ENCODE measurements at places on chromosomes 12 and 14. TPM values are rescaled to one million over a fixed set of nuclear protein-coding genes. Genes with fewer than 3 reads are reported as not detected.

- DNase-seq = no peak
These were observed 84.8 kb downstream of the STON2 start for GRCh38 chr14:81315341-81315740.

- DNase-seq = no peak
These were observed 44.8 kb upstream of the ERGIC2 start for GRCh38 chr12:29425722-29426121.

The MSI1 gene
- not detected for total RNA-seq

The ZNF839 gene
- total RNA-seq = 14.5 TPM
